ENCODE measurements at places on chromosomes 3 and 15.

DNA sequence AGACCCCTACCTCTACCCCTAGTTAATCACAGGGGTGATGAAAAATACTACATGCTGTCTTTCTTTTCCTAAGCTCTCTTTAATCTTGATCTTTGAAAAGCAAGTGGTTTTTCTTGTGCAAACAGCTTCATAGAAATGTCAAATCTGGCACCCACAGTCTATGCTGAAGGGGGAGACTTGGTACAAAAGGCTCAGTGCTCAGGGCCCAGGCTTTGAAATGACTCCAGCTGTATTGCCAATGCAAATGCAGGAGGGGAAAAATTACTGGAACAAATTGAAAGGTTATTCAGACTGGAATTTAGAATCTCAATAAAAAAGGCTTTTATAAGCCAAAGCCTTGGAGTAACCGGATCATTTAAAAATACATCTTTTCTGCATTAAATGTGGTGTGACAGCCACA is 223.9 kb downstream of the LRTM1 start:
- DNase-seq, result no peak

- no peak for DNase-seq
Measured at GRCh38 chr3:24254649-24255048, 240.0 kb downstream of the THRB start.

DNA sequence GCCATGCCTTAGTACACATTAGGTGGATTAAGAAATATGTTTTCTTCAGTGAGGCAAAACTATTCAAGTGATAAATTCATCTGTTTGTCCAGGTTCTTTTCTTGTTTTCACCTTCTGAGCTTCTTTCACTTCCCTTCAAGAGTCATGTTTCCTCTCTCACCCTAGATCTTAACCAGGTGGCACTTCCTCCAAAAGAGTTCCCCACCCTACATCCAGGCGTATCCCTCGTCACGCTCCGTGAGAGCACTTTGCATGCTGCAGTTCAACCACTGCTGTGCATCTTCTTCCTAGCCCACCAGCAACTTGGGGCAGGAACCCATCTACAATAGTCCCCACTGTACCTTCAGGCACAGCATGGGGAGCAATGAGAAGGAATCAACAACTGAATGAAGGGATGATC is 28.9 kb downstream of the OSBPL10 start:
- no peak for DNase-seq

- no peak for DNase-seq
Measured at GRCh38 chr15:78239811-78240210, 5.4 kb upstream of the ACSBG1 start.

DNA sequence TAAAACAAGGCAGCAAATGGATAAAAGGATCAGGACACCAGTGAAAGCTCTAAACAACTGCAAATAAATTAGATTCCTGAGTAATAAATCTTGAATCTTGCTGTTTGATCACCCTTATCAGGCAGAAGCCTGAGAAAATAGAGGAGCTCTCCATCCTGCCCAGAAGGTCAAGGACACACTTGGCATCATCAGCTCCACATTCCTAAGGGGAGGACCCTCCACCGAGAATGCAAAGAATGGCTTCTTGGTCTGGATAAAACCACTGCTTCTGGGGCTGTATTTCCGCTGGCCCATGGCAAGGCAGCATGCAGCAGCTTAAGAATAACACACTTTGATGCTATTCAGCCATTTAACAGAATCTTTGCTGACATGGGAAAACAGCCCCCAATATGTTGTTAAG is 108.9 kb upstream of the TSC22D2 start:
- DNase-seq, result no peak

DNA sequence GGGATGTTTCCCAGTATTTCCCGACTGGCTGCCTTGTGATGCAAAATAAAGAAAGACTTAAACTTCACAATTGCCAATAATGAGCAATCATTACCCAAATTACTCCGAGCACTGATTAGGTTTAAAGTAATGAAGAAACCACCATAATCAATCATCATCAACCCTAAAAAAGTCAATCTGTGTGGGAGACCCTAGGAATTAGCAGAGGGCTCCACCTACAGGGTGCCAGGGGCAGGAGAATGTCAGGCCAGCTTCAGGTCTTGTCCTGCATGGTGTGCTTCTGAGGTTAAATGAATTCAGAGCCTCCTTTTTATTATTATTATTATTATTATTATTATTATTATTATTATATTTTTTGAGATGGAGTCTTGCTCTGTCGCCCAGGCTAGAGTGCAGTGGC is 478.0 kb upstream of the ARRDC4 start:
- DNase-seq, result peak; percentile 40

DNA sequence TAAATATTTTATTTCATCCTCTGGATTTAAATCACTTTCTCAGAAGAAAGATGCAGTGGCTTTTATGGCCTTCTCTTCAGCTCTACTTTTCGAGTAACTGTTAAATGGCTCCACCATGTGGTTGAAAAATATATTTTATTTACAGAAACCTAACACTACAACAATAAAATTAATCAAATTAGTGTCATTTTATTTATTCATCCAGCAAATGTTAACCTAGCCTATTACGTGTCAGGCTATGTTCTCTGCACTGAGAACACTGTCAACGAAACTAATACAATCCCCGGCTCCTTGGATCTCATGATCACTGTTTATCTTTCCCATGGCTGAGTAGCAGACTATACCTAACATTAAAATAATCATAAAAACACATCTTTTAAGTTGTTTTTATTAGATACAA is 148.0 kb upstream of the OSTN start:
- peak; percentile 56 for DNase-seq

DNA sequence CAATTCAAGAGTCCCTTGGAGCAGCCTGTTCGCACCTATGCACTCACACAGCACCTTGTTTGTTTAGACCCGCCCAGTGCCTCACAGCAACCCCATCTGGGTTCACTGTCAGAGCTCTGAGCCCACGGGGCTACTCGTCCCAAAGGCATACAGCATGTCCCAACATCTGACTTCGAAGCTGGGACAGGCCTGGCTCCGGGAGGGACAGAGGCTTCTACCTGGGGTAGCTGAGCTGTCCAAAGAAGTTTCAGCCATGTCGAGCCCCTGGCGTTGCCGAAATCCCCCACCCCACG is 28.6 kb upstream of the CYP11A1 start:
- DNase-seq, result no peak

- no peak for DNase-seq
Measured at GRCh38 chr3:139455206-139455605, 21.1 kb downstream of the RBP2 start.

DNA sequence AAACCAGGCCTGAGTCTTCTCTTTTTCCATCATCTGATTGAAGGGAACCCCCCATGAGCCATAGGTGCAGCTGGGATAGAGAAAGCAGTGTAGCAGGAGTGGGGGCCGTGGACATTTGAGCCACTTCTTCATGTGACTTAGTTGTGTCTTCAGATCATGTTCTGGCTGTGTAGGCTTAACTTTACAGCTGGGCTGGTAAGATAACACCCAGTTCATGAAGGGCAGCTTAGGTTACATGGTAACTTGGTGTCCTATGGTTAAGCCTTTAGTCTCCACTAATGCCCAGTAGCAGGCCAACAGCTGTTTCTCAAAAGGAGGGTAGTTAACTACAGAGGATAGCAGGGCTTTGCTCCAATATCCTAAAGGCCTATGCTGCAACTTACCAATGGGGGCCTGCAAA is 11.4 kb upstream of the SNRPN start:
- DNase-seq, result no peak

GRCh38 chr3:59566481-59566975 is 516.7 kb upstream of the CFAP20DC start:
- DNase-seq, result no peak

GRCh38 chr3:183313351-183313750 is 60.3 kb downstream of the B3GNT5 start:
- DNase-seq, result no peak

DNA sequence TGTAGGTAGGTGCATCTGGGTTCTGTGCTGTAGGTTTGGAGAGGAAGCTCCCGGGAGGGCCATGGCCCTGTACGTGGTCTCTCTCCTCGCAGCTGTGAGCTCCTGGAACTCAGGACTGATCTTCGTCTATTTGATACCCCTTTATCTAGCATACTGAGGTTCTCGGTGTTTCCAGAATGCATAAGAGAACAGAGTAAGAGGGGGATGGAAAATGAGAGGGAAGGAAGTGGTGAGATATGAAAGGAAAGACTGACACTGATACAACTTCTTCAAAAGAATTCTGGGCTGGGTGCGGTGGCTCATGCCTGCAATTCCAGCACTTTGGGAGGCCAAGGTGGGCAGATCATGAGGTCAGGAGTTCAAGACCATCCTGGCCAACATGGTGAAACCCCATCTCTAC is 90.7 kb downstream of the CHRD start:
- DNase-seq, result no peak

GRCh38 chr15:63973212-63974009 is 72.9 kb downstream of the DAPK2 start:
- no peak for DNase-seq

DNA sequence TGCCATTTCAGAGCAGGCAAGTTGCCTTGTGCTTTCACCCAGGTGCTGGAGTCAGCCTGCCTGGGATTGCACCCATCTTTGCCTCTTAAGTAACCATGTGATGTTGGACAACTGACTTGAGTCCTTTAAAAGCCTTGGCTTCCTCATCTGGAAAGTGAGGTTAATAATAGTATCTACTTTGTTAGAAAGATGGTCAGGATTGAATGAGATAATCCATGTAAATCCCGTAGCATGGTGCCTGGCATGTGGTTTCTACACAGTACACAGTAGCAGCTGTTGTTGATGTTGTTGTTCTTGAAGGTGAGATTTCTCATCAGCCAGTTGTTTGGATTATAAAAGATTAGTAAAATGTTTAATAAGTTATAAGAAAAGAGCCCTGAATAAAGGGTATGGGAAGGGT is 48.8 kb downstream of the PSMD6 start:
- no peak for DNase-seq

DNA sequence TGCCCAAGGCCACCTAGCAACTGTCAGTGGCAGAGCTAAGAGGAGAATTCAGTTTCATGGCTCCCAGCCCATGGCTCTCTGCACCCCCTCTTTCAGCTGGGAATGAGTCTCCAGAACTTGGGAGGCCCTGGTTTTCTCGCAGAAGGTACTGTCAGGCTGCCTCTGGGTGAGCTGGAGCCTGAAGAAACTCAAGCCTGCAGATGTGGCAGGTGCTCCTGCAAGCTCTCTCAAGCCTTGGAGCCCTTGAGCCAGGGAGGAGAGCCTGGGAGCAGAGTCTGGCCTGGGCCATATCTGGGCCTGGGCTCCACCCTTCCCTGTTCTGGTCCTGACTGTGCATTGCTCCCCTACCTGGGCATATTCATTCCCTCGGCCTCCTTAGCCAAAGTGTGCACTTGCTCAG is 74.4 kb upstream of the TLE3 start:
- DNase-seq, result no peak

GRCh38 chr3:138769616-138770015 is 65.1 kb downstream of the PIK3CB start:
- DNase-seq, result no peak

GRCh38 chr3:162353414-162353813 is 856.8 kb downstream of the OTOL1 start:
- DNase-seq, result no peak

DNA sequence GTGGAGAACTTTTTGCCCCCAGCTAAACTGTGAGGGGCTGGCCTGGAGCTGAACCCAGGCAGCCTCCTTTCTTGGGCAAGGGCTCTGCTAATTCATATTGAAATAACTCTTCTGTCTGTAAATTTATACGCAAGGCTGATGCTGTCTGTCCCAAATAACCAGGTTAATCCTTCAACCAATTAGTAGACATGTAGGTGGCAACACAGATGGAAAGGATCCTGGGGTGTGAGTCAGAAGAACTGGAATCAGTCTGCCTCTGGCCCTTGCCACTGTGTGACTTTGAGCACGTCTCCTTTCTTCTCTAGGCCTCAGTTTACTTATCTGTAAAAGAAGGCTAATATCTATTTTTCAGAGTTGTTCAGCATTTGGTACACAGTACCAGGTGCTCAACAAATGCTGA is 48.3 kb upstream of the IREB2 start:
- DNase-seq, result no peak

GRCh38 chr3:85185495-85185894 is 226.7 kb downstream of the CADM2 start:
- no peak for DNase-seq

DNA sequence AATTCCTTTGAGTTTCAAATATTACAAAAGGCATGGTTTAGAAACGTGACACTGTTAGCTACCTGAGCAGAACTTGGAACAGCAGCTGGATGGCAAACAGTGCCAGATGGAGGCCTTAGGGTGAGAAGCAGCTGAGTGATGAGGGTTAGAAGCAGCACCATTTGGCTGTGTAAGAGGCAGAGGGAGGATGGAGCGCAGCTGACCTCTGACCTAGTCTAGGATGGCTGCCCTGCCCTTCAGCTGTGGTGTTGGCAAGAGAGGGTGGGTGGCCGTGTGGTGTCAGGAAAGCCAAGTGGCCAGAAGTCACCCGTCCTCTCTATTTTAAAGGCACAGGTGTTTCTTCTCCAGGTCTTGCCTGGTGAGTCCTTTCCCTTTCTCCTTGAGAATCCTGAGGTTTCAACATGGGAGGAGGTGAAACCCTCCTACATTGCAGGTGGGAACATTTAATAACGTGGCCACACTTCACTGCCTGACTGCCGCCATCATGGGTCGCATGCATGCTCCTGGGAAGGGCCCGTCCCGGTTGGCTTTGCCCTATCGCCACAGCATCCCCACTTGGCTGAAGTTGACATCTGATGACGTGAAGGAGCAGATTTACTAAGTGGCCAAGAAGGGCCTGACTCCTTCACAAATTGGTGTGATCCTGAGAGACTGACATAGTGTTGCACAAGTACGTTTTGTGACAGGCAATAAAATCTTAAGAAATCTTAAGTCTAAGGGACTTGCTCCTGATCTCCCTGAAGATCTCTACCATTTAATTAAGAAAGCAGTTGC is 17.6 kb downstream of the BCL2L10 start:
- no peak for DNase-seq

DNA sequence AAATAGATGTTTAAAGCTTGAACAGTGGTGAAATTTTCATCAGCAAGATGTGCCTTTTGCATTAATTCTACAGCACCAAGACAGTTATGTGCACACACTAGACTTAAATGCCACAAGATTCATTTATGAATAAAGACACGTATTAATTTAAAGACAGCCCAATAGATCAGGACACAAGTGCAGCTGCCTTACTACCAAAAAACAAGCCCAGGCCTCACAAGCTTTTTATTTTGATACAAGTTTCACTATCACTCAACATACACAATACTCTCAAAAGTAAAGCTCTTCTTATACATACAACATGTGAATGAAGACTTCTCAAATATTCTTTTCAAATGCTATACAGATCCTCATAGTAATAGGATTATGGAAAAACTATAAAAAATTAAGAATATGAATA is 2.4 kb downstream of the ACAP2 start:
- no peak for DNase-seq

GRCh38 chr3:136437043-136437442 is 186.9 kb downstream of the PCCB start:
- no peak for DNase-seq

DNA sequence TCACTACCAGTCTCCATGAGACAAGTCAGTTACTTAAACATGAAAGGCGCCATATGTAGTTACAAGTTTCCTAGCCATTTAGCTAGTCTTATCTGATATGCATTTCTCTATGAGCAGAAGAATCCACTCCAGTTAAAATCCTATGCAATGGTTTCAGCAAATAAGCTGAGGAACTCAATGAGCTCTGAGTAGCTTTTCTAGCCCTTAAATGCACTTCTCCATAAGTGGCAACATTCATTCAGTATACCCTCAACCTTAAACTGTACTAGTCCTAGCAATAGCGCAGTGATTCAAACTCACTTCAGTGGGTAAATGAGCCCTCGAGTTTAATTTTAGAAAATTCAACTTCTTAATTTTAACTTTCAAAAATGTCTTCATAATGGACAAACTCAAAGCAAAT is 7.7 kb downstream of the COMMD2 start:
- no peak for DNase-seq

GRCh38 chr3:37219266-37219665 is 44.9 kb upstream of the LRRFIP2 start:
- DNase-seq, result no peak

GRCh38 chr3:147099076-147099475 is 307.3 kb downstream of the ZIC4 start:
- no peak for DNase-seq

Data from neural progenitor cell (in vitro differentiated cells).